ENCODE measurements at places on chromosomes 4 and X.

DNA sequence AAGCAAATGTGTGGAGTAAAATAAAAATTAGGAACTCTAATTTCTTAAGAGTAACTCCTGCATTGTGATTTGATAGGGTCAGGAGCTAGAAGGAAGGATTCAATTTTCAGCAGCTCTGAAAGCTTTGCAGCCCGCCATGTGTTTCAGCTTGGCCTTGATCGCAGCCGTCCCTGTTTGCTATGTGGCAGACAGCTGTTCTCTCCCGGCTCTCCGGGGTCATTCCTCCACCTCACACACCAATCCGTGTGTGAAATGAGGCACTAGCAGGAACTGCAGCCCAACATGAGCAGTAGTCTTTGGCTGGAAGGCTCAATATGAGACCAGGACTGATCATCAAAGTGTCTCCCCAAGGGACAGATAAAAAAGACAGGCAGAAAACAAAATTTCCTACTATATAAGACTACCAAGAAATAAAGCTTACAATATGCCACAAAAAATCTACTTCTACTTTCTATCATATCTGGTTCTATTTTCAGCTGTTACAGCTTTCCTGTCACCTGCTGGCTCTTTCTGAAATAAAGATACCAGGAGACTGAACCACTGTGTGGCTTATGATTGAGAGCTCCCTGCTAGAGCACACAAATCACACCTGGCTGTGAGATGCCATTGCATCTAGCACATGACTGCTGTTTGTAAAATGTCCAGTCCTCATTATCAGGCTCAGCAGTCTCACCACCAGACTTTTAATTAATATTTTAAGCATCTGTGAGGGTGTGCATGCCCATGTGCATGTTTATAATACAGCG, 44.1 kb upstream of the SEC24B start:
- DNase-seq = no peak

DNA sequence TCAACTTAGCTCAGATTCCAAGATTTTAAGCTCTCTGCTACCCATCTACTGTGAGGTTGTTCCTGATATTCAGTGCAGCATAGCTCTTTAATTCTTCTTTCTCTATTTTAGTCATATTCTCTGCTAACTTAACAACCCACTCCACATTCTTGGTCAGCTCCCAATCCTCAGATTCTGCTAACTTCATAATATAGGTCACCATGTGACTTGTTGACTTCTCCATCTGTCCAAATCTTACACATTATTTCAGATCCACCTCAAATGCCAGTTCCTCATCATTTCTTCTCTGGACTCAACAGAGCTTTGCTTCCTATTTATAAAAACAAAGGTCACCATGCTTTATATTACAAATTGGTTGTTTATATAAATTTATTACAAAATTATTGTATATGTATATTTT, 29.3 kb upstream of the RXFP1 start:
- DNase-seq = no peak

DNA sequence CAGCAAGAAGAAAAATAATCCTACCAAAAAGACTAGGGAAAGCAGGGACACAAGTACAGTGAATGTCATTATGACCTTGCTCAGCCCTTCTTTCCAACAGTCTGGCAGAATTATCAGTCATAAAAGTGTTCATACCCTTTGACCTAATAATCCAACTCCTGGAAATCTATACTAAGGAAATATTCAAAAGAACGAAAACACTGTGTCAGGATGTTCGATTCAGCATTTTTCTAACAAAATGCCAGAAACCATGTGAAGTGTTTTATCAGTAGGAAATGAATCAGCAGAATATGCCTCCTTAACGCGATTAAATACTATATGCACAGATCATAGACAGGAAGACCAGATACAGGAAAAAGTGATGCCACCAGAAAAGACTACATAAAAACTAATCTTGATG, 16.2 kb upstream of the S100G start:
- no peak for DNase-seq

DNA sequence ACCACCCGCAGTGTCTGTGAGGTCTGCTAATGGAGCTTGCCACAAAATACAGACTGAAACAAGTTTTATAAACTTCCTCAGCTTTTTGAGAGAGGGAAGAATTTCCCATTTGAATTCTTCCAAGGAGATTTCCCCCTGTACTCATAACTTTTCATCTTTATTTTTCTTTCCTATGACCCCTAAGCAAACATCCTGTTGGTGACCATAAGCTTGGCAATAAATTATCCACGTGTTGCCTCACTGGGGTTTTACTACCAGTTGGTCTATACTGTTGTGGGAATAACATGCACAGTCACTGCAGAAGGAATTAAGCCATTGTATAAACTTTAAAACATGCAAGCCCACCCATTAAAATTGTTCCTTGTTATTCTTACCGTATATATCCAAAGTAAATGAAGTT, 86.2 kb downstream of the SLC39A8 start:
- no peak for DNase-seq

GRCh38 chr4:155072417-155072816, 136.0 kb upstream of the NPY2R start:
- DNase-seq = no peak

GRCh38 chr4:182494103-182494502, 250.9 kb downstream of the TENM3 start:
- DNase-seq = no peak

GRCh38 chr4:54542540-54543041, 115.2 kb upstream of the KIT start:
- DNase-seq = no peak

GRCh38 chr4:630656-631055, 5.3 kb downstream of the PDE6B start:
- no peak for DNase-seq

- no peak for DNase-seq
Measured at GRCh38 chrX:97117572-97117971, 233.9 kb downstream of the RPA4 start.

- DNase-seq = no peak
Measured at GRCh38 chr4:144656850-144657249, 10.9 kb downstream of the HHIP start.

GRCh38 chr4:123471655-123472369, 75.2 kb downstream of the SPRY1 start:
- DNase-seq = no peak

DNA sequence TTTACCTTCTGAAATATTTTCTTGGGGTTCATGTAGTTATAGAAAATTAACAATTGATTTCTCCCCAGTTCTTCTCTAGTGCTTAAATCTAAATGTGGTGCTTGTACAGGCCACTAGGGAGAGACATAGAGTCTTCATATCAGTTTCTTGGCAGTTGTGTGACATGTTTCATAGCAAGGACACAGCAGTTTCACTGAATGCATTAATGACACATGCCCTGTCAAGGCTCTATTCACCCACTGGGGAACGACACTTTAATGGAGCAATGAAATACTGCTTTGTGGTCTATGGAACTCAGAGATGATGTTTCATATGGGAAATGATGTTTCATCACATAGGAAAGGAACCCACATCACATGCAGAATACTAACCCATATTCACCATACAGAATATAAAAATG, 2.8 kb downstream of the VEGFC start:
- peak; percentile 90 for DNase-seq

- DNase-seq = no peak
Measured at GRCh38 chrX:17535229-17535628, 160.2 kb downstream of the NHS start.

GRCh38 chr4:156560701-156561100, 410.9 kb downstream of the PDGFC start:
- no peak for DNase-seq

DNA sequence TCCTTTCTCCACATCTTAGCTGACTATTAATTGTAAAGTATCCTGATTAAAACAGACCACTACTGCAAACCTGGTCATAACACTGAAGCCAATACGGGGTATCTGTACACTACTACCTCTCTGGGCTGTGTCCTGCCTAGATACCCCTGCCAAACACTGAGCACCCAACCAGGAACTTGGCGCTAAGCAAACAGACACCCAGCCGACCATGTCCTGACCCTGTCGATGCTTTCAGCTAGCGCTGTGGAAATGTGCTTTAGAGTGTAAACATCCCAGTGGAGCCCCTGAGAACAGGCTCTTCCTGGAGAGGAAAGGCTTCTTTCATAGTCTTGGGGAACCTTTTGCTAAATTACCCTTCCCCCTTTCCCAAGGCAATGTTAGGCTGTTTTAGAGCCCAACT, 52.9 kb downstream of the CCNG2 start:
- DNase-seq = no peak

- peak; percentile 83 for DNase-seq
Measured at GRCh38 chrX:49073601-49074575, at the start of gene PRAF2. PRAF2 (minus strand) TSS chrX:49074002; CDS start chrX:49073987, 15 bp downstream.

- no peak for DNase-seq
Measured at GRCh38 chr4:133081246-133081645, 67.8 kb upstream of the PCDH10 start.

GRCh38 chr4:41211951-41212615, 2.3 kb downstream of the APBB2 start:
- DNase-seq = no peak

DNA sequence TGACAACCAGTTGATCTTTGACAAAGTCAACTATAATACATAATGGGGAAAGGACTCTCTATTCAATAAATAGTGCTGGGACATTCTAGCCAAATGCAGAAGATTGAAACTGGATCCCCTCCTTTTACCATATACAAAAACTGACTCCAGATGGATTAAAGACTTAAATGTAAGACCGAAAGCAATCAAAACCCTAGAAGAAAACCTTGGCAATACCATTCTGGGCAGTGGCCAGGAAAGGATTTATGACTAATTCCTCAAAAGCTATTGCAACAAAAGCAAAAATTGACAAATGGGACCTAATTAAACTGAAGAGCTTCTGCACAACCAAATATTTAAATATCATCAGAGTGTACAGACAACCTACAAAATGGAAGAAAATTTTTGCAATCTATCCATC, 185.1 kb downstream of the NPNT start:
- no peak for DNase-seq

GRCh38 chr4:121939690-121940089, 12.2 kb downstream of the TRPC3 start:
- DNase-seq = no peak

- no peak for DNase-seq
Measured at GRCh38 chr4:99712099-99712498, 54.5 kb upstream of the C4orf54 start.

- DNase-seq = no peak
Measured at GRCh38 chr4:165301833-165302232, 25.6 kb upstream of the MSMO1 start.

GRCh38 chr4:101284546-101284945, 62.8 kb downstream of the PPP3CA start:
- peak; percentile 9 for DNase-seq

DNA sequence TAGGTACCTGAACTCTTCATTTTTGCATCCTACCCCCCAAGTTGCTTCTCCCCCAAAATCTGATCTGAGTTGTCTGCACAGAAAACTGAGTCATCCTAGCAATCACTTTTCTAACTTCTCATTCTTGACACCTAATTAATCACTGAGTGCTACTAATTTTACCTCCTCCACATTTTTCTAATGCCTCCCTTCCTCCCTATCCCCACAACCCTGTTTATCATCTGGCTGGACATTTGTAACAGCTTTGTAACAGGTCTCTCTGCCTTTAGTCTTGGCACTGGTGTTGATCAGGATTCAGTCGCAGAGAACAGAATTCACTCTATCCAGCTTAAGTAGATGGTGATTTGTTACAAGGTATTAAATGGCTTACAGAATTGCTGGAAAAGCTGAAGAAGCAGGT, 303.9 kb upstream of the GATB start:
- DNase-seq = no peak

- no peak for DNase-seq
Measured at GRCh38 chr4:102503831-102504786, 3.0 kb downstream of the NFKB1 start.

DNA sequence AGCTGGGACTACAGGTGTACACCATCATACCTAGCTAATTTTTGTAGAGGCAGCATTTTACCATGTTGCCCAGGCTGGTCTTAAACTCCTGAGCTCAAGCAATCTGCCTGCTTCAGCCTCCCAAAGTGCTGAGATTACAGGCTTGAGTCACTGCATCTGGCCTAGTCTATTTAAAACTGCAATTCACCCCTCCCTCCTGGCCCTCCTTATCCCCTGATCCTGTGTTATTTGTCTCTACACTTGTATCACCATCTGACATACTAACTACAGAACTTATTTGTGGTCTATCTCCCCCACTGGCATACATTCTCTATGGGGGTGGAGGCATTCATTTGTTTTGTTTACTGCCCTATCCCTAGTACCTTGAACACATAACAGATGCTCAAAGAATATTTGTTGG, 23.7 kb downstream of the CC2D2A start:
- no peak for DNase-seq

DNA sequence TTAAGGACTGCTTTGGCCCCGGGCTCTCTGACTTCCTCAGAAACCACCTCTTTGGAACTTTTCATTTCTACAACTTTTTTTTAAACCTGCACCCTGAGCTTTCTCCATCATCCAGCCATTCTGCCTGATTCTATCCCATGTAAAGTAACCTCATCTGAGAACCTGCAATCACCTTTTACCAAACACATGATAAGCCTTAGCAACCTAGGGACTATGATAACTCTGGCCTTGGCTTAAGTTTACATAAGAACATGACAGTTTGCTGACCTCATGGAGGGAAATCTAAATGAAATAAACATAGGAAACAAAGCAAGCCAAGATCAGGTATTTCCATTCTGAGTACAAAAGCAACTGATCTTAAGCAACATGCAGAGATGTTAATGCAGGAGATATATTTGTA, 15.7 kb upstream of the TMEM150C start:
- DNase-seq = no peak
